ENCODE measurements at places on chromosomes 2 and 18.

DNA sequence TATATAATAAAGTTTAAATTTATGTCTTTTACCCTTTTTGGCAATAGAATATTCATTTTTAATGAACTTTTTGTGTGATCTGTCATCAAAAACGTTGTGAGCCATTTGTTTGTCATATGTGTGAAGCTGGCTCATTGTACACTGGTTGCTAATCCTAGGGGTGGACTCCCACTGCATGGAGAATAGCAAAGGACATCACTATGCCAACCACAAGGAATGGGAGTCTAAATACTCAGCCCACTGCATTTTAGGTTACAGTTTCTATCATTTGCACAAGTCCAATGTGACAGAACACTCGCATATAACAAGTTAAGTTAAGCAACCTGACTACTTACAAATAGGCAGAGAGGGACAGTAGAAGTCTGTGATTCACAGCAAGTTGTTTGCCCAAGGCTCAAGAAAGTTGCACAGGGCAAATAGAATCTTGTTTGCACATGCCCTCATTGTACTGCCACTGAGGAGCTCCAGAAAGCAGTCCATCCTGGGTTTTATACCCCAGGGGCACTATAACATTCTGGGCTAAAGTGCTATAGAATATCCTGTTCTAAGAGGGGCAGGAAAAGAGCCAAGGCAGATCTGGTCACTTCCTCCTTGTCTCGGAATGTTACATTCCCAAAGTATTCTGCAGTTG is 545.9 kb upstream of the GCFC2 start:
- no peak for DNase-seq

DNA sequence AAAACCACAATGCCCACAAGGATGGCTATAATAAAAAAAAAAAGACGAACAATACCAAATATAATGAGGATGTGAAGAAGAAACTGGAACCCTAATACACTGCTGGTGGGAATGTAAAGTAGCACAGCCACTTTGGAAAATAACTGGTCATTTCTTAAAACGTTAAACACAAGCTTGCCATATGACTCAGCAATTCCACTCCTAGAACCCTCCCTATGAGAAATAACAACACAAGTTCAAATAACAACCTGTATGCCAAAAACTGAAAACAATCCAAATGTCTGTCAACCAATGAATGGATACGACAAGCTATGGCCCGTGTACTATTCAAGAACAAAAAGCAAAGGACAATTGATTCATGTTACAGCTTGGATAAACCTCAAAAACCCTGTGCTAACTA is 7.0 kb upstream of the ALPK2 start:
- DNase-seq, result peak; percentile 20

DNA sequence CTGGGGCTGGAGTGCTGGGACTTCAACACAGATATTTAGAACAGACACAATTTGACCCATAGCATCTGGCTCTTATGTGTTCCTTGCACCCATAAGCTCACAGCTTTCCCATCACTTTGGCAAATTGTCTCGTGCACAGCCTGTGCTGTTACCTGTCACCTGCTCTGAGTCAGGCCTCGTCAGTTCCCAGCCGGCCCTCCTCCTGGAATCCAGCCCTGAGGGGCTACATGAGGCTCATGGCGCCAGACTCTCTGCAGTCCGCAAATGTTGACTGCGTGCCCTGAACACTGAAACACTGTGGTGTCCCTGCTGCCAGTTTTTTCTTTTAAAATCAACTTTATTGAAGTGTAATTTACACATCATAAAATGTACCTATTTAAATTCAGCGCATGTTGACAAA is 65.4 kb upstream of the BZW1 start:
- DNase-seq, result no peak

DNA sequence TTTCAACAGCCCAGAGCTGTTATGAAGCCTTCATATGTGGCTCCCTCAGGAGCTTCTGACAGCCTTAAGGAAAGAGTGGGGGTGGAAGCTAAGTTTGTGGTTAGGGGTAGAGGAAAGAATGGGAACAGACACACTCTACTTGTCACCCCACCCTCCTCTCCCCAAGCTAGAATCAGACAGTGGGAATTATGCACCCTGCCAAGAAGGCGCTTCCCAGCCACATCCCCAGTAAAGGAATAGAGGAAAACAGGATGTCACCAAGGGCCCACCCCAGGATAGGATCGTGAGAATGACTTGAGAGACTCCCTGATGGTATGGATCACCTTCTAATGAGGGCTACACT is 32.4 kb upstream of the EML4 start:
- DNase-seq, result no peak

DNA sequence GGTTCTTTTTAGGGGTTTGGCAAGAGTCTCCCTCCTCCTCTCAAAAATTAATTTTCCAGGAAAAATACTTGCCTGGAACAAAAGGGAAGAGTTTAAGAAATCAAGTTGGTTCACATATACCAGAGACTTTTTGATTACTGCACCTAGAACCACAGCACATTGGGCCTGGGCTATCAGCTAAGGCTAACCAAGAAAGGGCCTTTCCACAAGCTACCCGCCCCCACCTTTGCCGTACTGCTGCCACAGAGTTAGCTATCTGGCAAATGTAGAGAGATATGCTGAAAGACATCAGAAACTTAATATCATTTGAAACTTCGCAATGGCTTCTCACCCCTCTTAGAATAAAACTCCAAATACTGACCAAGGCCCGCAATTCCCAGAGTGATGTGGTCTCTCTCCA is 76.9 kb downstream of the AAK1 start:
- no peak for DNase-seq

- DNase-seq, result no peak
Observed at GRCh38 chr18:275486-275885, 7.6 kb upstream of the THOC1 start.

GRCh38 chr18:23864624-23865023 is 149.9 kb upstream of the TTC39C start:
- DNase-seq, result no peak

DNA sequence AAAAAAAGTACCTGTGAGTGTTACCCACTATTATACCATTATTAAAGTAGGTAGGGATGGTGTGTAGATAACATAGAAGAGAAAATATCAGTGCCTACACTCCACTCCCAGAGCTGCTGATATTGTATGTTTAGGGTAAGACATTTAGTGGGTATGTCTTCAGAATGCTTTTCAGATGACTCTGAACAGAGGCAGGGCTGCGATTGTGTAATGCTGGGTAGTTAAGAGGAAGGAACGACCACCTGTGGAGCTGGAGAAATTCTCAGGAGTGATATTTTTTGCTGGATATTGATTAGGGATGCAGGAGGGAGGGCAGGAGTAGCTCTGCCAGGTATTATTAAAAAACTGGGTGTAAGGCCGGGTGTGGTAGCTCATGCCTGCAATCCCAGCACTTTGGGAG is 2.8 kb downstream of the CNOT11 start:
- no peak for DNase-seq

DNA sequence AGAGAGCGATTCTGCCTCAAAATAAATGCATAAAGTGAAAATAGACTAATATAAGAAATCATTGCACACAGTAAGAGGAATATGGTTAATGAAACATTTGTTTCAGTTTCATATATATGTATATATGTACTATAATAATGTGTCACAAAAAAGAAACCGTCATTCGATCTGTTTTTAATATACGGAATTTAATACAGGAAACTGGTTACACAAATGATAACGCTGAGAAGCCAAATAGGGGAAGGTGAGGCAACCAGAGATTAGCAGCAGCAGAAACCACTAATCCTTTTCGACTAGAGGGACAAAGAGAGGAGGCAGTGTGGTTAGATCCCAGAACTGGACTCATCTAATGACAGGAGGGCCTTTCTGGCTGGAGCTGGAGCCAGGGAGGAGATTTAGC is 64.2 kb upstream of the GREB1L start:
- DNase-seq, result no peak

GRCh38 chr18:64019922-64020756 is 50.3 kb downstream of the SERPINB8 start:
- DNase-seq, result no peak

DNA sequence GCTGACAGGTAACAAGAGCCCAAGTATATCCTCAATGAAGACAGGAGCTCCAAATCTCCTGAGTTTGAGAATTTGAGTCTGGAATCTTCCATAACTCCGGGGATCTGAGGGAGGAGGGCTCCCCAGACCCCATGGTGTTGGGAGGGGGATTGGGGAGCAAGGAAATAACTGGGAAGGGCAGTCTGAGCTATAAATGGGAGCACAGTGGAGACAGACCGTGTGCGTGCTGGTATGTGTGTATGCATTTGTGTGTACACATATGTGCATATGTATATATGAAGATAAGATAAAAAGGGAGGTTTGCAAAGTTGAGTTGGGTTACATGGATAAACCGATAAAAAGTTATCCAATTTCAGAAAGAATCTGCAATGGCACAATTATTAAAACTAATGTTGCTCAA is 2.3 kb downstream of the APCDD1 start:
- DNase-seq, result no peak

DNA sequence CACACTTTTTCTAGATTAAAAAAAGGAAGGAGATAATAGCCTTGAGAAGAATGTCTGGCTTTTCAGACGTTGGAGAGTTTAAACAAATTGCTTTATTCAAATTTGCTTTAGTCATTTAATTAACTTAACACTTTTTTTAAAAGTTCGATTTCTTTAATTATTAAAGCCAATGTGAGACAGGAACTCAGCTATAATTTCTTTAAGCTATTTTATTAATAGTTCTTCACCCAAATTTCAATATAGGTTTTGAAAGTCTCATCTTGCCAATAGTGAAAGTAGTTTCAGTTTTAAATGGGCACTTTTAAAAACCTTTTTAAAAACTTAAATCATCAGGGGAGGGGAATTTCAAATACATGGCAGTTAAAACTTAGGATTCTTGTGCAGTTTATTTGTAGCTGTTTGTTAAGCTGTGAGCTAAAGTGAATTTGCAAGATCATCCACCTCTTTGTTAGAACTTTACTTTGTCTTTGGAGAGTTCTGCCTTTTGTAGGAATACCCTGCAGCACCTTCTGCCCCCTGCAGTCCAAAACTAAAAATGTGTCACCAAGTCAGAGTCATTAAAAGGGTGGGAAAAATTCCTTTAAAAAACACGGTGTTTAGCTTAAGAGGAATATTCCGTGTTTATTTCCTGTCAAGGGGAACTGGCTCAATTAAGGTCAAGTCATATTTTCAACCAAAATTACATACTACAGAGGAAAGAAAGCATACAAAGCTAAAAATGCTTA is 4.6 kb downstream of the TGIF1 start:
- no peak for DNase-seq

GRCh38 chr2:197626965-197627625 is 48.3 kb downstream of the RFTN2 start:
- no peak for DNase-seq

- DNase-seq, result no peak
Observed at GRCh38 chr2:118731413-118731812, 116.0 kb downstream of the EN1 start.

- no peak for DNase-seq
Observed at GRCh38 chr2:98903064-98903355, 33.0 kb downstream of the CRACDL start.

GRCh38 chr2:46703588-46703987 is 212.0 kb downstream of the MCFD2 start:
- DNase-seq, result no peak

DNA sequence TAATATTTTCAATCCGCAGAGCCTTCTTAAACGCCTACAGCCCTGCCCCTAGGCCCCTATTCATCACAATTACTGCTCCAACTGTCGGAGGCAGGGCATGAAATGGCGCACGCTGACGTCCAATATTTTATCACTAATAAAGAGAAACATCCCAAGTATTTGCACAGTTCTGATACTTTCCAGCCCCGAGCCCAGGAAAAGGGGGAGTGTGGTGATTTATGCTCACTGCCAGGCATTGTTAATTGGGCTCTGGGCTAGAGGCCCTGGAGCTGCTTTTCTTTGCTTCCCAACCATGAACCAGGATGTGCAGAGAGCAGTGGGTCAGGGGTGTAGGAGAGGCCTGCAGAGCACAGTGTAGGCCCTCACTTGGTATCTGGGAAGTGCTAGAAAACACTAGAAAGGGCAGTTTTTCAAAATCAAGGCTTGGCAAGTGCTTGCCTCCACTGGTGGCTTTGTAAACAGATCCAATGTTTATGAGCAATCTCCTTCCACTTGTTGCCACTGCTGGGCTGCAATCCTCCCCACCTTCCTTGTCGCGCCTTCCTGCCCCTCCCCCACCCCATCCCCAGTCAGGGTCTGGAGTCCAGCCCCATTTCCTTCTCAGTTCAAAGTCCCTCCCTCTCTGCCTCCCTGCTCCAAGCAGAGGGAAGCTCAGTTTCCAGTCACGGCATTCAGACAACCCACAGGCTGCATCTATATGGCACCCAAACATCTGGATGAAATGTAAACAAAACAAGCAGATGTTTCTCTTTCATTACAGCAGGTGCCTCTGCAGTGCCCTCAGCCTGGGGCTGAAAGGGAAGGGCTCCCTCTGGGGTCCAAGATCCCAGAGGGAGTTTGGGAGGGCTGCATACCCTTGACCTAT is 83.9 kb upstream of the PKDCC start:
- DNase-seq, result peak; percentile 87

- DNase-seq, result no peak
Observed at GRCh38 chr18:30991397-30991796, 51.1 kb downstream of the DSC3 start.

Data from fibroblast of skin of left biceps (primary cell).